Panc1 (cell line): ENCODE measurements at places on chromosomes 1 and 21.
A peak's percentile ranks its signal among the peaks of the same experiment; 100 is the strongest.

GRCh38 chr21:45868086-45868485 lies 113.5 kb upstream of the COL6A1 start:
- H3K27me3 ChIP-seq, result no peaks in the 10 kb centered on the region; the same call in 1 of the 2 replicates
- no peak overlapping the region for H3K4me3 ChIP-seq
- H3K4me1 ChIP-seq, result no peaks in the 10 kb centered on the region
- no peak overlapping the region for H3K27ac ChIP-seq
- H3K36me3 ChIP-seq, result no peaks in the 10 kb centered on the region

GRCh38 chr1:96416111-96416595 lies 305.4 kb upstream of the PTBP2 start:
- peak; percentile 33 for DNase-seq
- H3K4me1 ChIP-seq, result no peaks in the 10 kb centered on the region
- no peak overlapping the region for H3K27ac ChIP-seq
- H3K36me3 ChIP-seq, result no peaks in the 10 kb centered on the region
- no peak overlapping the region for H3K4me3 ChIP-seq
- no peaks in the 10 kb centered on the region for H3K27me3 ChIP-seq

GRCh38 chr1:159025043-159025442 lies 15.3 kb downstream of the IFI16 start:
- H3K27ac ChIP-seq, result no peak overlapping the region
- no peaks in the 10 kb centered on the region for H3K4me1 ChIP-seq

DNA sequence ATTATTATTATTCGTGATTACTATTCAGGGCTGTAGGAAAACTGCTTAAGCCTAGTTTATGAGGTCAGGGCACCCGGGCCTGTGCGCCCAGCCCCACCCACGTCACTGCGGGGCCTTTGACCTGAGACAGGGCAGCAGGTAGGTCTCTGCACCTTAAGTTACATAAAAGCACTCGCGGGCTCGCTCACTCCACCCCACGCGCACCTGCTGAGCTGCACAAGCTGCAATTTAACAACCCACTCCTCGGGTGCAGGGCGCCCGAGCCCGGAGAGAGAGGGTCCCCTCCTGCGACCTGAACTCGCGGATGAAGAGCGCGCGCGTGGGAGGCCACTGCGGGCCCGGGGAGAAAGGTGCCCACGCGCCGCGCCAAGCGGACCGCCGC lies 477 bp downstream of the ICMT start:
- peaks cover 6% of the 10 kb centered on the region for H3K4me1 ChIP-seq
- peak overlapping the region; percentile 84 for H3K4me3 ChIP-seq
- H3K27me3 ChIP-seq, result no peaks in the 10 kb centered on the region
- peaks cover 10% of the 10 kb centered on the region for H3K36me3 ChIP-seq
- H3K27ac ChIP-seq, result peak overlapping the region; percentile 84

- H3K27ac ChIP-seq, result no peak overlapping the region
- H3K36me3 ChIP-seq, result no peaks in the 10 kb centered on the region
- no peak for DNase-seq
- peaks cover under 1% of the 10 kb centered on the region; the same call in 1 of the 2 replicates for H3K4me1 ChIP-seq
These were observed 61.5 kb upstream of the SELENON start for GRCh38 chr1:25738499-25738898.

GRCh38 chr1:171654942-171655745 lies 2.7 kb upstream of the MYOC start:
- DNase-seq, result peak; percentile 24
- no peaks in the 10 kb centered on the region for H3K4me1 ChIP-seq
- H3K36me3 ChIP-seq, result no peaks in the 10 kb centered on the region
- H3K27me3 ChIP-seq, result no peaks in the 10 kb centered on the region; the same call in 1 of the 2 replicates
- H3K4me3 ChIP-seq, result no peak overlapping the region
- H3K27ac ChIP-seq, result no peak overlapping the region

- no peaks in the 10 kb centered on the region for H3K36me3 ChIP-seq
- DNase-seq, result no peak
- peaks cover 6% of the 10 kb centered on the region for H3K27me3 ChIP-seq
These were observed 27.2 kb upstream of the DMRTB1 start for GRCh38 chr1:53431805-53432565.

DNA sequence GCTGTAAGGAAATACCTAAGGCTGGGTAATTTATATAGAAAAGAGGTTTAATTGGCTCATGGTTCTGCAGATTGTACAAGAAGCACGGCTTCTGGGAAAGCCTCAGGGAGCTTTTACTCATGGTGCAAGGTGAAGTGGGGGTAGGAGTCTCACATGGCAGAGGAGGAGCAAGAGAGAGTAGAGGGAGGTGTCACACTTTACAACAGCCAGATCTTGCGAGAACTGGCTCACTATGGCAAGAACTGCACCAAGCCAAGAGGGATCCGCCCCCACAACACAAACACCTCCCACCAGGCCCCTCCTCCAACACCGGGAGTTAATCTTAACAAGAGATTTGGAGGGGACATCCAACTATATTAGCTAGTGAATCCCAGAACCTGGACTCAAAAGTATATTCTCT lies 135.4 kb upstream of the SOD1 start:
- DNase-seq, result no peak
- H3K4me3 ChIP-seq, result no peak overlapping the region
- no peaks in the 10 kb centered on the region for H3K4me1 ChIP-seq
- H3K27ac ChIP-seq, result no peak overlapping the region
- H3K36me3 ChIP-seq, result no peaks in the 10 kb centered on the region
- no peaks in the 10 kb centered on the region for H3K27me3 ChIP-seq

DNA sequence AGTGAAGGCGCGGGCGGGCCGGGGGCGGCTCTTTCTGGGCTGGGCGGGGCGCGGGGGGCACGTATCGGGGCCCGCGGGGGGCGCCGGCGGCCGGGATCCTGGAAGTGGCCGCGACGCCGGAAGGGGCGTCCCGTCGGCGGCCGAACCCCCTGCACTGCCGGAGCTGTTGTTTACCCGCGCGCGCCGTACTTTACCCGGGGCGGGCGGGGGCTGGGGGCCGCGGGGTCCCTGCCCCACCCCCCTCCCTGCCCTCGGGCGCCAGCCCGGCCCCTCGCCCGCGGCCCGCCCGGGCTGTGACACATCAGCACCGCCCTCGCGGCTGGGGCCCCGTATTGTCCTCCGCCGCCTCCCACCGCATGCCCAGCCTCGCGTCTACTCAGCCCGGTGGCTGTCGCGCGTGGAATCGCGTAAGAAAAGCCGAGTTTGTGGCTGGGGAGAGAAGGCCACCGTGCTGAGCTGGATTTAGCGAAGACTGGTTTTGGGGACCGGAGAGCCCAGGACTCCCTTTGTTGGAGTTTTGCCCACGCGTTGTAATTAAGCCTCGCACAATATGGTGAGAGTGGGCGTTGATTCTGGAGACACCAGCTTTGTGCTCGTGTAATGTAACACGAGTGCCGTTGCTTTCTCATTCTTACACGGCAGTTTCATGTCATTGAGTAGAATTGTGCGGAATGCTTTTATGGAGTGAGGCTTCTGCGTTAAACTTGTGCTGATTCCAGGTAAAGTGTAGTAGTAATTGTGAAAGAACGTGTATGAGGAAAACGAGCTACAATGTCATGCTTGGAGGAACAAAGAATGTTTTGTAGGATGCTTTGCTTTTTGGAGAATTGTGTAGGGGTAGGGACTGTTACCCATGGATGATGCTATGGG lies 559 bp downstream of the BACH1 start:
- no peaks in the 10 kb centered on the region for H3K36me3 ChIP-seq
- no peaks in the 10 kb centered on the region for H3K27me3 ChIP-seq
- DNase-seq, result no peak
- peak overlapping the region; percentile 78 for H3K27ac ChIP-seq
- peak overlapping the region; percentile 93 for H3K4me3 ChIP-seq

DNA sequence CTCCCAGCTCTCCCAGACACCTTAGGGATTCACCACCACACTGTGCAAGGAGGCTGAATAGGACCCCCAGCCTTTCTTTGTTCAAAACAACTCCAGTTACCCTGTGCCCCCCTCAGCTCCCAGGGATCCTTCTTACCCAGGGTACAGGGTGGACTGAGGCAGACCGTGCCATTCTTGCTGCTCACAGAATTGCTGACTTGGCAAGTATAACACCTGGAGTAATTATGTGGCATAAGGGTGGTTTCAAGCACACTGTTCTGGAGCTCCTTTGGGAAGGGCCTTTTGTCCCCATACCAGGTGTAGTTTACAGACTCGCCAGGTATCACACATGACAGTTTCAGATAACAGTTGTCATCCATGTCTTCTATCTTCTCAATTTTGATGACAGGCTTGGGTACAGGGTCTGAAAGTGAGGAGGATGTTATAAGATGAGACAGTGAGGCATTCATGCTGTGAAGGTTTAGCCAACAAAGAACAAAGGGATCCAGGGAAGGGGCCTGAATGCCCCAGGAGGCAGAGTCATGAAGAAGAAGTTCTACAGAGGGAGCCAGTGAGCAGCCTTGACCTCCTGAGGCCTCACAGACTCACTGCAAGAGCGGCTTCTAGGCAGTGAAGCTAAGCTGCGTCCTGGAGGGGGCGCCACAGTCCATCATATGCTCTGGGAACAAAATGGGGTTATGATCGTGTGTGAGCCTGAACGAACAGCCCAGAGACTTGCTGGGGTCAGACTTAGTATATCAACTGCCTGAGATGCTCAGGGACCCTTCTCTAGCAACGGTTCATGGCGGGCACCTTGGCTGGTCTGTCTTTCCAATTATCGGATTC lies 30.3 kb downstream of the CD48 start:
- no peaks in the 10 kb centered on the region for H3K36me3 ChIP-seq
- peaks cover 17% of the 10 kb centered on the region for H3K27me3 ChIP-seq
- H3K4me1 ChIP-seq, result no peaks in the 10 kb centered on the region
- no peak overlapping the region for H3K4me3 ChIP-seq
- no peak overlapping the region for H3K27ac ChIP-seq
- peak; percentile 25 for DNase-seq

DNA sequence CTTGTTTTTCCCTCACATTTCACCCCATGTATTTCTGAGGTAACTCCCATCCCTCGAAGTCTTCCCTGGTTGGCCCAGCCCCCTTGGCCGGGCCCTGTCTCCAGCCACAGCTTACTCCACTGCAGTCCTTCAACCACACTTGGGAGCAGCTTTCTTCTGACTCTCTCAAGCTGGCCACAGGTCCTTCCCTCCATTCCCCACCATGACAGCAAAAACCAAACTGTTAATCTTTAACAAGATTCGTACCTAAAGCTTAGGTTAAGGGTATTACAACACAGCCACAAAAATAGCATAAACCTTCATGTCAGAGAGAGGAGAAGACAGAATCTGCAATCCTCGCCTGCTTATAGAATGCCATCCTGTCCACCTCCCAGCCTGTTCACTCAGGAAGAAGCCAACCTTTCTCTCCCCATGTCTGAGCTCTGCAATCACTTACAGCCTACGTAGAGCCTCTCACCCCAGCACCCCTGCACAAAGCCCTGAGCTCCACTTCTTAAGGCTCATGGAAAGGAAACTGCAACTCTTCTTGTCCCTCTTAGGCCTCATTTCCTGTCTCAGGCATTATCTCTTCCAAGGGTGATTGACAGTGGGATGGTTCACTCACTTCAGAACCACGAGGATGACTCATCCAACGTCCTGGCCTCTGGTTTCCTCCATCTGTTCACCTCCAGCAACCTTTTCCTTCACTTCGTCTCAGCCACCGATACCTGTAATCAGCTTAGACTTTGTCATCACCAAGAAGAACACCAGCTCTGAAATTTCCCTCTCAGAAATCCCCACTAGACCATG lies 72.8 kb downstream of the CD2 start:
- no peak for DNase-seq
- H3K36me3 ChIP-seq, result no peaks in the 10 kb centered on the region
- H3K4me1 ChIP-seq, result no peaks in the 10 kb centered on the region
- H3K27me3 ChIP-seq, result no peaks in the 10 kb centered on the region
- H3K4me3 ChIP-seq, result no peak overlapping the region

DNA sequence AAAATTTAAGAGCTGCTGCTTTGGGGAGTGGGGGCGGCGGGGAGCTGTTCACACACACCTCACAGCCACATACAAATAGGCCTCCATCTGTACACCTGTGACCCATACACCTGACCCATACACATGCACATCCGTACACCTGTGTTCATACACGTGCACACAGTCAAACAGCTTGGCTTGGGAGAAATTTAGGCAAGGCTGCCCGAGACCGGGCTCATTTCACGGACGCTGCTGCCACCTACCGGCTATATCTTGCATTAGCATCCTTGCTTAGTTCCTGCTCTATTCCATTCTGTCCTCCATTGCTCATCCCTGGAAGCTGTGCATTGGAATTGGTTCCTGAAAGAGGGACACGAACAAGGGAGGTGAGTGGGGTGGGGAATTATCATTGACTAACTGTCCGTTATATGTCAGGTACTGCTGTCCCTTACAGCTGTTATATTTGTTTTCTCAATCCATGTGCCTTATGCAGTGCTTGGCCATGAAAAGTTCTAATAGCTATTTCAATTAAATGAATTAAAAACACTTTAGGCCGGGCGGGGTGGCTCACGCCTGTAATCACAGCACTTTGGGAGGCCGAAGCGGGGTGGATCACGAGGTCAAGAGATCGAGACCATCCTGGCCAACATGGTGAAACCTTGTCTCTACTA lies 37.1 kb upstream of the EPB41 start:
- DNase-seq, result peak; percentile 74
- no peaks in the 10 kb centered on the region for H3K36me3 ChIP-seq

GRCh38 chr1:56097713-56098112 lies 481.6 kb downstream of the PLPP3 start:
- H3K4me1 ChIP-seq, result no peaks in the 10 kb centered on the region
- H3K27ac ChIP-seq, result no peak overlapping the region
- H3K4me3 ChIP-seq, result no peak overlapping the region
- H3K36me3 ChIP-seq, result no peaks in the 10 kb centered on the region
- H3K27me3 ChIP-seq, result no peaks in the 10 kb centered on the region

GRCh38 chr1:17895986-17896385 lies 140.9 kb downstream of the ACTL8 start:
- H3K27ac ChIP-seq, result no peak overlapping the region
- no peak overlapping the region for H3K4me3 ChIP-seq
- peaks cover 5% of the 10 kb centered on the region for H3K27me3 ChIP-seq
- H3K4me1 ChIP-seq, result no peaks in the 10 kb centered on the region
- H3K36me3 ChIP-seq, result no peaks in the 10 kb centered on the region

- H3K27me3 ChIP-seq, result no peaks in the 10 kb centered on the region
- no peak overlapping the region for H3K4me3 ChIP-seq
- no peaks in the 10 kb centered on the region for H3K4me1 ChIP-seq
- H3K36me3 ChIP-seq, result no peaks in the 10 kb centered on the region
- no peak for DNase-seq
These were observed 308.6 kb upstream of the PROX1 start for GRCh38 chr1:213679153-213679552.

DNA sequence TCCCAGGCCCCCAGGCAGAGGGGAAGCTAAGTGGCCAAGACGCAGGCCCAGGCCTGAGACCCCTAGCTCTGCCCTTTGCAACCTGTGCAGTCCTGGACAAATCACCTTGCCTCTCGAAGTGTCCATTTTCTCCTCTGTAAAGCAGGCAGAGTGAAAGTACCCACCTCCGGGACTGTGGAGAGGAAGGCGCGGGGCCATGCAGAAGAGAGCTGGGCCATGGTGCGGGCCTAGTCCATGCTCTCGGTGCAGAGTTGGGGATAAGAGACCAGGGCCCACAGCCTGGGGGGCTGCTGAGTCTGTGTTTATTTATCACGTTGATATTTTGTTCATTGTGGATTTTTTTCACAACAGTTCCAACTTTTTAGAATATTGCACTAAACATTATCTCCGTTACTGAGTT lies 160.2 kb upstream of the VAMP3 start:
- DNase-seq, result no peak
- no peak overlapping the region for H3K27ac ChIP-seq
- no peaks in the 10 kb centered on the region for H3K4me1 ChIP-seq
- H3K36me3 ChIP-seq, result no peaks in the 10 kb centered on the region
- no peak overlapping the region for H3K4me3 ChIP-seq
